ENCODE measurements at places on chromosomes 6 and 20. TPM values are rescaled to one million over a fixed set of nuclear protein-coding genes. Genes with fewer than 3 reads are reported as not detected.

The SOX4 gene
- total RNA-seq, result 24.7 TPM

The ME1 gene
- 22.3 TPM for total RNA-seq

The PI16 gene
- total RNA-seq, result 7.5 TPM

The BTNL2 gene
- not detected for total RNA-seq

The GABRR1 gene
- not detected for total RNA-seq

The RRAGD gene
- total RNA-seq, result 31.6 TPM

The GNMT gene
- total RNA-seq, result not detected

The RNF182 gene
- 1.8 TPM for total RNA-seq

The AKAP12 gene
- 226 TPM for total RNA-seq

The MUC21 gene
- total RNA-seq, result not detected

The TTBK1 gene
- total RNA-seq, result not detected

The PACRG gene
- not detected for total RNA-seq

The EPB41L1 gene
- 73.0 TPM for total RNA-seq

The LST1 gene
- 10.4 TPM for total RNA-seq

The SLC16A10 gene
- total RNA-seq, result 7.2 TPM
